Activated naive CD8-positive, alpha-beta T cell treated with anti-CD3 and anti-CD28 coated beads for 36 hours (primary cell): ENCODE measurements at places on chromosomes 6 and 20.

- no peaks in the 10 kb centered on the region for H3K36me3 ChIP-seq
- DNase-seq: no peak
- no peak overlapping the region for H3K27ac ChIP-seq
- H3K4me1 ChIP-seq: no peaks in the 10 kb centered on the region
Observed at GRCh38 chr6:87029711-87030314, 65.1 kb downstream of the CGA start.

GRCh38 chr6:25555188-25555587 lies 96.8 kb upstream of the SCGN start:
- H3K4me3 ChIP-seq: no peak overlapping the region
- H3K27ac ChIP-seq: no peak overlapping the region
- DNase-seq: no peak
- H3K4me1 ChIP-seq: peaks cover 2% of the 10 kb centered on the region
- no peaks in the 10 kb centered on the region for H3K27me3 ChIP-seq
- no peaks in the 10 kb centered on the region for H3K36me3 ChIP-seq

- no peak overlapping the region for H3K4me3 ChIP-seq
- no peak overlapping the region for H3K27ac ChIP-seq
- H3K36me3 ChIP-seq: peaks cover 2% of the 10 kb centered on the region
- no peak for DNase-seq
- H3K27me3 ChIP-seq: no peaks in the 10 kb centered on the region
Observed at GRCh38 chr6:110656492-110656891, 158.8 kb downstream of the CDK19 start.

DNA sequence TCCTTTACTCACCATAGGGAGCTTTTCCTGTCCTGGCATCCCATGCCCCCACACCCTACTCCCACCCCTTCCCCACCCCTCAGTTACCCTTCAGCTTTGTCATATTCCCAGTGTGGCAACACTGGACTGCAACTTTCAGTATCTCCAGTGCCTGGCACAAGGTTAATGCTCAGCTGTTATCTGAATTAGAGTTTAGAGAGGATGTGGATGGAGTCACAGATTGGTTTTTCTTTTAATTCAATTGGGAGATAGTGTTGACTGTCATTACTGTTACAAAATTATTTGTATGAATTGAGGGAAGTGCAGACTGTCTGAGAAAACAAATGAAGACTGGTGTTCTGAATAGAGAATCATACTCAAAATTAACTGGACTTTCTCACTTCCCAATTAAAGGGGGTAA lies 89.9 kb downstream of the TULP4 start:
- H3K27me3 ChIP-seq: no peaks in the 10 kb centered on the region
- H3K4me1 ChIP-seq: peaks cover 4% of the 10 kb centered on the region
- no peak overlapping the region for H3K27ac ChIP-seq

- no peak overlapping the region for H3K27ac ChIP-seq
- H3K36me3 ChIP-seq: no peaks in the 10 kb centered on the region
- peaks cover 15% of the 10 kb centered on the region for H3K4me1 ChIP-seq
- H3K4me3 ChIP-seq: peak overlapping the region; percentile 80
- DNase-seq: no peak
- H3K27me3 ChIP-seq: peaks cover 74% of the 10 kb centered on the region
Observed at GRCh38 chr6:90611543-90612312, 24.9 kb upstream of the MAP3K7 start.

- H3K4me1 ChIP-seq: no peaks in the 10 kb centered on the region
- H3K4me3 ChIP-seq: no peak overlapping the region
- no peaks in the 10 kb centered on the region for H3K27me3 ChIP-seq
Observed at GRCh38 chr6:36318690-36319435, 17.8 kb downstream of the BNIP5 start.

DNA sequence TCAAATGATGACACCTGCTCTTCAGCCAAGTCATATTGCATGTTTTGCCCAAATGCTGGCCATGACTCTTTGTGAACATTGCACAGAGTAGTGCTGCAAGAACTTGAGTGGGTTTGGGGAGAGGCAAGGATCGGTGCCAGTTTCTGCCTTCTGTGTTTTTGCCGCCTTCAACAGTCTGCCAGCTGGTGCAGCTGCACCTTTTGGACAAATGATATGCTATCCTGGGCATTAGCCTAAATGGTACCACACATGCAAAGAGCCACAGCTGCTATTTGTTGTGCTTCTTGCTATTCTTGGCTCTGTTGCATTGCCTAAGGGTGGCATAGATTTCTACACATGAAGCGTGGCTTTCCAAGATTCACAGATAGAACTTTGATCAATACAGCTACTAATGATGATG lies 189.0 kb upstream of the CCN2 start:
- no peaks in the 10 kb centered on the region for H3K27me3 ChIP-seq
- DNase-seq: no peak
- H3K36me3 ChIP-seq: no peaks in the 10 kb centered on the region
- H3K4me3 ChIP-seq: no peak overlapping the region
- no peak overlapping the region for H3K27ac ChIP-seq

DNA sequence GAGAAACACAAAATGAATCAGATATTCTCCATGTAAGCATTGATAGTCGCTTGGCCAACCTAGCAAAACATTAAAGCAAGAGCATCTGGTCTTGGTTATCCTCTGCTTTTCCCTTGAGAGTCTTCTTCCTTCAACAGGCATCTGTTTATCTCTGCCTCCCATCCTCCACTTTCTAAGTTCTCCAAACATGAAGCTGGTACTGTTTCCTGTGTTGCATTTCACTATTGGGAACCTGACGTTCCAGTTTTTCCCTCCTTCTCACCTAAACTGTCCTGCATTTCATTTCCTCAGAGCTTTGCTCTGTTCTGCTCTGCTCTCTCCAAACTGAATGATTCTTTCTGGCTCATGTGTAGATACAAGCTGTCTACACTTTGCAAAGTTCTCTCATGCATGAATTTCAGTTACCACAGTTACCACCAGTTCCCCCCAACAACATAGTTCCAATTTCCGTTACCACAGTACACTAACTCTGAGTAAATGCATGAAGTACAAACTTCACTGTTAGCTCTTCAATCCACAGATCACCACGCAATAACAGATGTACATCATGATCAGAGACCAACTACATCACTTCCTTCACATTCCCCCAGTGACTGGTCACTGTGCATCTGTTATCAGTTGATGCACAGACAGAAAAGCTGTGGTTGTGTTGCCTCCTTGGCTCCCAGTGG lies 86.7 kb upstream of the F13A1 start:
- peaks cover 4% of the 10 kb centered on the region for H3K27me3 ChIP-seq
- H3K27ac ChIP-seq: no peak overlapping the region
- no peak for DNase-seq
- H3K4me1 ChIP-seq: no peaks in the 10 kb centered on the region
- no peaks in the 10 kb centered on the region for H3K36me3 ChIP-seq

GRCh38 chr6:130020073-130020906 lies 1.9 kb downstream of the L3MBTL3 start:
- no peaks in the 10 kb centered on the region for H3K27me3 ChIP-seq
- H3K36me3 ChIP-seq: peaks cover 20% of the 10 kb centered on the region
- H3K4me3 ChIP-seq: peak overlapping the region; percentile 86
- peaks cover 47% of the 10 kb centered on the region for H3K4me1 ChIP-seq
- peak; percentile 35 for DNase-seq
- peak overlapping the region; percentile 93 for H3K27ac ChIP-seq

- DNase-seq: no peak
- H3K4me3 ChIP-seq: no peak overlapping the region
Observed at GRCh38 chr20:2163312-2163711, 61.7 kb downstream of the STK35 start.

DNA sequence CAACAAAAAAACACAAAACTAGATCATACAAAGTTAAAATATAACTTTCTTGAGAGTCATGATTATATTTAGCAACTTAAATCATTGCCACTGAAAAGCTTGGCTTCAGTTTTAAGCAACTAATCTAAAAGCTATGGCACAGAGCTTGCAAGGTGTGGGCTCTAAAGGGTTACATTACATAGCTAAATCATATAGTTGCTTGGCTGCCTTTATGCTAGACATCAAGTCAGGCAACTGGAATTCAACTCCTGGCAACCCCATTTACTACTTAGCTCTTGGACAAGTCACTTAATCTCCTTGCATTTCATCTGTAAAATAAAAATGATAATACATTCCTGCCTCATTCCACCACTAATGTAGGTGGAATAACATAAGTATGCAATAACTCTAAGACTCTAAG lies 40.9 kb upstream of the GCM1 start:
- DNase-seq: no peak
- no peaks in the 10 kb centered on the region for H3K27me3 ChIP-seq
- H3K27ac ChIP-seq: no peak overlapping the region
- H3K4me3 ChIP-seq: no peak overlapping the region
- no peaks in the 10 kb centered on the region for H3K36me3 ChIP-seq

GRCh38 chr6:39932386-39932910 lies 1.8 kb downstream of the MOCS1 start:
- H3K36me3 ChIP-seq: no peaks in the 10 kb centered on the region
- H3K4me3 ChIP-seq: no peak overlapping the region
- no peak overlapping the region for H3K27ac ChIP-seq
- no peak for DNase-seq
- peaks cover 16% of the 10 kb centered on the region for H3K4me1 ChIP-seq
- H3K27me3 ChIP-seq: no peaks in the 10 kb centered on the region

GRCh38 chr6:44132476-44132875 lies 5.1 kb downstream of the TMEM63B start:
- no peak for DNase-seq
- no peaks in the 10 kb centered on the region for H3K27me3 ChIP-seq
- H3K27ac ChIP-seq: no peak overlapping the region
- peaks cover 3% of the 10 kb centered on the region for H3K36me3 ChIP-seq
- H3K4me3 ChIP-seq: no peak overlapping the region

DNA sequence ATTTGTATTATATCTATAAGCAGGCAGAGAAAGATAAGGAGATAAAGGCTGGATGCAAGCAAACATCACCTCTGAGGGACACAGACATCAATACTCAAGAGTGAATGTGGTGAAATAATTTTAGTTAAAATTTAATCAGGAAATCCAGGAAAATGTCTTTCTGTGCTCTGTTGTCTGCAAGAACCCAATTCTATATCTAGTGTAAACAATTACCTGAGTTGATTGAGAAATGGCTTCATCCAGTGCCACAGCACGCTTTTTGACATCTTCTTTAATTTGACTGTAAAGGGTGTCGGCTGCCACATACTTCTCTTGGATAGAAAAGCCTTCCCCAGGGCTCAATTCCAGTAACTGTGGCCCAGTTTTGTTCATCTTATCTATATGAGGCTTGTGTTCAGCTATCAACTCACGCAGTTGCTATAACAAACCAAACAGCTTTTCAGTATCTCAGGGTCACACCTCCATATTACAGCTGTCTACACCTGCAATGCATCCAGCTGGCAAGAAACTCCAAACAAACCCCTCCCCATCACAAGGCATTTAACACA lies 131.6 kb downstream of the DST start:
- no peaks in the 10 kb centered on the region for H3K36me3 ChIP-seq
- peaks cover 8% of the 10 kb centered on the region for H3K27me3 ChIP-seq
- no peak for DNase-seq

GRCh38 chr6:84019141-84019841 lies 14.3 kb upstream of the MRAP2 start:
- no peak overlapping the region for H3K27ac ChIP-seq
- no peak for DNase-seq
- H3K27me3 ChIP-seq: peaks cover 22% of the 10 kb centered on the region
- no peak overlapping the region for H3K4me3 ChIP-seq
- no peaks in the 10 kb centered on the region for H3K36me3 ChIP-seq
- H3K4me1 ChIP-seq: no peaks in the 10 kb centered on the region

GRCh38 chr20:36836591-36837269 lies 39.2 kb upstream of the TLDC2 start:
- H3K36me3 ChIP-seq: peaks cover 2% of the 10 kb centered on the region
- H3K4me3 ChIP-seq: peak overlapping the region; percentile 65
- H3K27ac ChIP-seq: no peak overlapping the region
- peak; percentile 68 for DNase-seq

GRCh38 chr6:111692327-111693164 lies 86.9 kb upstream of the TRAF3IP2 start:
- no peak overlapping the region for H3K4me3 ChIP-seq
- H3K4me1 ChIP-seq: peaks cover 53% of the 10 kb centered on the region
- H3K36me3 ChIP-seq: peaks cover 65% of the 10 kb centered on the region
- peak overlapping the region; percentile 43 for H3K27ac ChIP-seq
- DNase-seq: no peak

DNA sequence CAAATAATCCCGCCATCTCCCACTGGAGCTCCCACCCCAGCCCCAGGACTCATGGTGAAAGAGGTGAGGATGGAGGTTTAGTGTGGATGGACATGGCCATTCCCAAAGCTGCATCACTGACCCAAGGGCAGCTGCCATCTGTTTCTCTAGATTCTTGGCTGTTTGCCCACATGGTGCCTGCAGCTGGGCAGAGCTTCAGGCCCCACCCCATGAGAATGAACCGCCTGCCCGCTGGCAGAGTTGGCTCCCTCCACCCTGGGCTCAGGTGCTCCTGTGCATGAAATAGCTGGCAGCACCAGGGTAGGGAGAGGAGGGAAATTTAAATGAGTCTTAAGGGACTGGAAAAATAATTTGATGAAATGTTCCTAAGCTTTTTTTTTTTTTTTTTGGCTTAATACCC lies 17.4 kb downstream of the SCML4 start:
- no peak for DNase-seq
- no peaks in the 10 kb centered on the region for H3K27me3 ChIP-seq
- H3K27ac ChIP-seq: no peak overlapping the region
- H3K36me3 ChIP-seq: peaks cover 10% of the 10 kb centered on the region
- H3K4me1 ChIP-seq: peaks cover 57% of the 10 kb centered on the region
- no peak overlapping the region for H3K4me3 ChIP-seq

DNA sequence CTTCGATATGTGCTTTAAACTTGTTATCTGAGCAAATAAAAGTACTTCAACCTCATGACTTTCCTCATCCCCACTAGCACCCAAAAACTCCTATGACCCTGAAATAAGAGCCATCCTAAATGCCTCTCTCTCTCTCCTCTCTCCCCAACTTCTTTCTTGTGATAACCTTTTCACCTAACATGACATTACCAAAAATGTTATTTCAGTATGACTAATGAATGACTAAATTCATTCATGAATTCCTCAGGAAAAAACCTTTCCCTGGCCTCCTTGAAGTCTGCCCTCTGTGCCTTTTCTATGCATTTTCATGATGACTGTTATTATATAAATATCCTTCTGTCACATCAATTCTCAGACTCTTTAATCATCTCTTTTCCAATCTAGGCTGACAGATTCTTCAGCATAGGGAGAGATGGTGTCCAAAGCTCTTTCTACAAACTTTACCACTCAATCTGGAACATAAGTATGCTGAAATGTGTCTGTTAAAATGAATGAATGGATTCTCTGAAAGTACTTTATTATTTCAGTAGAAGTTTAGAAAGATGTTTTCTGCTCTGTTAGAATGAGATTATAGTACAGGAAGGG lies 114.3 kb upstream of the GGTLC1 start:
- no peak overlapping the region for H3K4me3 ChIP-seq
- peaks cover 10% of the 10 kb centered on the region for H3K4me1 ChIP-seq
- no peak overlapping the region for H3K27ac ChIP-seq
- no peaks in the 10 kb centered on the region for H3K36me3 ChIP-seq

DNA sequence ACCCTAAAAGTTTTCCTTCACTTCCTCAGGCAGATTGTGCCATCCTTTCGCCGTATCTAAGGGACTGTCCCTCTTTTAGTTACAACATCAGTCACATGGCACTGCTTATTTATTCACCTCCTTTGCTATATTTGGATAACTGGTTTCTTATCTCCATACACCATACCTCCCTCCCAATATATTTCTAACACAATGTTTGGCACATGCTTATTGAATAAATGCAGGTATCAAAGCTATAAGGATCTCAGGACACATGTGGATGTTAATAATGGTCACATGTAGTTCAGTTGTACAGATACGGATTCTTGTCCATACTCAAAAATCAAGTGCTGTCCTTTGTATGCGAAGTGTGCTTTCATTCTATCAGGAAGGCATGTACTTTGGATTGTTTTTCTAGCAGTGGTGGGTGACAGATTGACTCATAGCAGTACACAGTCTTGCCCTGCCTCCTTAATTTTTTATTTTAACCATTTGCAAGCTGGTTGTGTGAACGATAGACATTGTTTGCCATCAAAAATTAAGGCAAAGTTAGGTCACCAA lies 407.1 kb upstream of the RUNX2 start:
- DNase-seq: no peak
- H3K4me3 ChIP-seq: no peak overlapping the region
- H3K27me3 ChIP-seq: no peaks in the 10 kb centered on the region
- peaks cover 9% of the 10 kb centered on the region for H3K36me3 ChIP-seq
